T-helper 17 cell (primary cell): ENCODE measurements at places on chromosomes 1 and 21. TPM values are rescaled to one million over a fixed set of nuclear protein-coding genes. Genes with fewer than 3 reads are reported as not detected.

- H3K4me3 ChIP-seq = no peak overlapping the region
- no peak overlapping the region for H3K27ac ChIP-seq
- no peak for DNase-seq
- no peaks in the 10 kb centered on the region for H3K27me3 ChIP-seq
- H3K36me3 ChIP-seq = no peaks in the 10 kb centered on the region
- no peaks in the 10 kb centered on the region for H3K4me1 ChIP-seq
Observed at GRCh38 chr1:180691322-180691913, 59.6 kb downstream of the XPR1 start.

DNA sequence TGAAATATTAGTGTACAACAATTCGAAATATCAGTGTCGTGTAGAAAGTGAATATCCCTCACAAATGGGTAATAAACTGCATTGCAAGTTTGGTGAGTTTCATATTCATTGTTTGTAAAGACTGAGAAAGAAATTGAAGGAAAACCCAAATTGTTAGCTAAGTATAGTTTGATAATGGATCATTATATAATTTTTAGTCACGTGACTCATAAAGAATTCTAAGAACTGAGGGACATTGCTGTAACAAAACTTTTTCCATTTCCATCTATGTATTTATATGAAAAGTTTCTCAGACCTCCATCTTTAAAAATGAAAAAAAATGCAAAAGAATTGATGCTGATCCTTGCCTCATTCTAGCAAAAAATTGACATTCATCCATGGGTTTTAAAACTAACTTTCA is 36.0 kb upstream of the SGIP1 start:
- H3K27ac ChIP-seq = no peak overlapping the region
- DNase-seq = no peak
- no peak overlapping the region for H3K4me3 ChIP-seq
- no peaks in the 10 kb centered on the region for H3K36me3 ChIP-seq

The VN1R5 gene
- total RNA-seq = not detected

The PKLR gene
- not detected for total RNA-seq

The TACSTD2 gene
- total RNA-seq = not detected

The S100A7A gene
- total RNA-seq = not detected

- DNase-seq = no peak
- H3K27me3 ChIP-seq = peaks cover 5% of the 10 kb centered on the region
- H3K4me1 ChIP-seq = peaks cover 5% of the 10 kb centered on the region
Observed at GRCh38 chr21:16308269-16308668, 578.5 kb downstream of the USP25 start.

GRCh38 chr1:47276850-47277249 is 37.1 kb downstream of the STIL start:
- peaks cover 3% of the 10 kb centered on the region for H3K4me1 ChIP-seq
- no peak overlapping the region for H3K27ac ChIP-seq
- H3K4me3 ChIP-seq = no peak overlapping the region
- no peaks in the 10 kb centered on the region for H3K27me3 ChIP-seq
- DNase-seq = no peak
- H3K36me3 ChIP-seq = no peaks in the 10 kb centered on the region
